Immature natural killer cell (primary cell): ENCODE measurements at places on chromosomes 11 and 22.

- no peak for DNase-seq
Measured at GRCh38 chr11:60942219-60942618, 9.8 kb downstream of the SLC15A3 start.

DNA sequence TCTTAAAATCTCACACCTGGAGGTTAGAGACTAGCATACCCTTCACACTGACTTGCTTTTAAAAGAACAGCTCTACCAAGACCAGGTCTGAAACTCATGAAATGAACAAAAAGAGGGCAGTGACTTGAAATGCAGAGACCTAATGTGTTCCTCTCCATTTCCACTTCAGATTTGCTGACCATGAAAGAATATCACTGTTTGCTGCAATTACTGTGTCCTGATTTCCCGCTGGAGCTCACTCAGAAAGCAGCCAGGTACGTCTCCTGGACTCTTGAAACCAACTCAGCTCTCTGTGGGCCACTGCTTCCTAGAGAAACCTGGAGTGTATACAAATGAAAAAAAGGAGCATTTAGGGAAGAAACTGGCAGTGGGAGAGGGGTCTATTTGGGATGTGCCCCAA, 39.2 kb downstream of the ARFGAP2 start:
- no peak for DNase-seq

DNA sequence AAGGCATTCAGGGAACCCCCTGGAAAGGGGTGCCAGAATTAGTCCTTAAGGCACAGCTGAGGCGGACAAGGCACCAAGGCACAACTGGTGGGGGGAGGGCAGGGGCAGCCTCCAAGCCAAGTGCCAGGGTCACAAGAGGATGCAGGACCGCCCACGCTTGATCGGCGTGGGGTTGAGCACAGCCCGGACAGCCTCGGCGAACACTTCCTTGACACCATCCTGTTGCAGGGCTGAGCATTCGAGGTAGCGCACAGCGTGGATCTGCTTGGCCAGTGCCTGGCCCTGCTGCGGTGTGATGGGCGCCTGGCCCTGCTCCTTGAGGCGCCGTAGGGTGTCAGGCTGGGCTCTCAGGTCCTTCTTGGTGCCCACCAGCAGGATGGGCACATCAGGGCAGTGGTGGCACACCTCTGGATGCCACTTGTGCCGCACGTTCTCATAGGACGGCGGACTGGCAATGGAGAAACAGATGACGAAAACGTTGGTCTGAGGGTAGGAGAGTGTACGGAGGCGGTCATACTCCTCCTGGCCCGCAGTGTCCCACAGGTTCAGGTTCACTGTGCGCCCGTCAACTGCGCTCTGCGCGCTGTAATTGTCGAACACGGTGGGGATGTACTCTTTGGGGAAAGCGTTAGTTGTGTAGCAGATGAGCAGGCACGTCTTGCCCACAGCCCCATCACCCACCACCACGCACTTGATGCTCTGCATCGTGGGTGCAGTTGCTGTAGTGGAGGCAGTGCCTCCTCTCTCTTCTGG, 13.1 kb downstream of the RHOG start:
- no peak for DNase-seq

GRCh38 chr11:69674267-69674885, 777 bp downstream of the LTO1 start:
- no peak for DNase-seq

- no peak for DNase-seq
Measured at GRCh38 chr22:45009606-45010531, at the start of gene PHF21B. Gene PHF21B, minus strand, starts transcription at chr22:45010005. Its CDS starts 456 bp downstream, at chr22:45009549.

GRCh38 chr22:29305836-29306174, 645 bp upstream of the GAS2L1 start:
- DNase-seq = no peak

DNA sequence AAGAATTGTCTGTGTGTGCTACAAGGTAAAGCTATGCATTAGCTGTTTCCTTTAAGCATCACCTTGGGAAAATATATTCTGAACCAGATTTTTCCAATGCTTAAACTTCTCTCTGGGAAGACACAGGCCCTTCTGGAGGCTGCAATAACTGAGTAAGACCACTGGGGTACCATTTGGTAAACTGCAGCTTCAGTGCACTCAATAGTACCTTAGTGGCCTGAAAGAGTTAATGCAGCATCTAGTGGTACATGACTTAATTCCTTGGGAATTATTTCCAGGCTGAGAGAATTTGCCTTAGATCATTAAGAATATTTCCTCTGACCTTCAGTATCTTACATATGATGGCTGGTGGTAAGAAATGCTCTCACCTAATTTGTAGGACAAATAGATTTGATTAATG, 727.4 kb downstream of the DLG2 start:
- no peak for DNase-seq

- no peak for DNase-seq
Measured at GRCh38 chr11:113904379-113905101, at the start of gene HTR3B. Gene HTR3B, plus strand, starts transcription at chr11:113904796. Its CDS starts 138 bp downstream, at chr11:113904934.

DNA sequence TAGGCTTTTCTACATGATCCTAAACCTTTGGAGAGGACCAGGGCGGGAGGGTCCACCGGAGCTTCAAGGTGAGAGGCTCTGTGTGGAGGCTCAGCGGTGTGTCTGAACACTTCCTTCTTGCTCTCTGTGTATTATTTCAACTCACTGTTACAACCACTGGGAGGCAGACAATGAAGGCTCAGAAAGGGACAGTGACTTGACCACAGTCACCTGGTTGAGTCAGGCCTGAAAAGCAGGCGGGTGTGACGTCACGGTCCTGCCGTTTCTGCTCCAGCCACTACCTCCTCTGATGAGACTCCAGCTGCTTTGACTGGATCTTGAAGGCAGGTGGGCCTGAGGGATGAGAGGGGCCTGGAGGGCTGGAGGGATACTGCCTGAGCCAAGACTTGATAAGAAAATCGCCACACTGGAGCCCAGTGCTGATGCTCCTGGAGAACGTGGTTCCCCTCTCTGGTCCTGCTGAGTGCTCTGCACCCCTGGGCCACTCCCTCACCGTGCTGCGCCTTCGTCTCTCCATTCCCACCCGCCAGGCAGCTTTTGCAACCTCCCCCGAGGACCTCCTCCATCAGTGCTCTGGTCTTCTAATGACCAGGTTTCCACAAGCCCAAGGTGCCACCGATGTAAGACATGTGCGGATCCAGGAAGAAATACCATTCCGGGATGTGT, 27.9 kb downstream of the KCNC1 start:
- no peak for DNase-seq

- no peak for DNase-seq
Measured at GRCh38 chr22:49331878-49332277, 495.8 kb downstream of the BRD1 start.

DNA sequence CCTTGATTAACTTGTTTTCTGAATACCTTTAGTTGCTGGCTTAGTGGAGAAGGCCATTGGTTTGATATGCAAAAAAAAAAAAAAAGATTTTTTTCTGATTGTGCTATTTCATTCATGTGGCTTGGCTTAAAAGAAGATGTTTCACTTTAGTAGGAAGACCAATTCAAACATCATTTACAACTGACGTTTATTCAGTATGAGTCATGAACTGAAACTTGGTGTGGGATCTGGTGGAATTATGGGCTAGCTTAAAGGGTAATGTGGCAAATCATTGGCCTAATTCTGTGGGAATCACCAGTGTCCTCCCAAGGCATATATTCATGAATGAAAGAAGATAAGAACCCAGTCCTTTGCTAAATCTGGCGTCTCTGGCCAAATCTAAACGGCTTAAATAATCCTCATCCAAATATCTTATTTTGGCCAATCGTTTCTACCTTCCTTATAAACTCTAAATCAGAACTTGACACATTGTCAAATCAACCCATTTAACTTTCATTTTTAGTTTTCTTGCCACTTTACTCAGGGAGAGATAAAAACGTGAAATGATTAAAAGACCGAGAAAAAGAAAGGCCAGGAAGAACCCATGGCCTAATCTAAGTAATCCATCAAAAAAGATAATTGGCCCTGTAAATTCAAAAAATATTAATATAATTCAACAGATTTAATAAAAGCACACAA, 77.0 kb downstream of the DDIAS start:
- DNase-seq = no peak

- no peak for DNase-seq
Measured at GRCh38 chr11:127925475-127925874, 661.9 kb downstream of the ETS1 start.

DNA sequence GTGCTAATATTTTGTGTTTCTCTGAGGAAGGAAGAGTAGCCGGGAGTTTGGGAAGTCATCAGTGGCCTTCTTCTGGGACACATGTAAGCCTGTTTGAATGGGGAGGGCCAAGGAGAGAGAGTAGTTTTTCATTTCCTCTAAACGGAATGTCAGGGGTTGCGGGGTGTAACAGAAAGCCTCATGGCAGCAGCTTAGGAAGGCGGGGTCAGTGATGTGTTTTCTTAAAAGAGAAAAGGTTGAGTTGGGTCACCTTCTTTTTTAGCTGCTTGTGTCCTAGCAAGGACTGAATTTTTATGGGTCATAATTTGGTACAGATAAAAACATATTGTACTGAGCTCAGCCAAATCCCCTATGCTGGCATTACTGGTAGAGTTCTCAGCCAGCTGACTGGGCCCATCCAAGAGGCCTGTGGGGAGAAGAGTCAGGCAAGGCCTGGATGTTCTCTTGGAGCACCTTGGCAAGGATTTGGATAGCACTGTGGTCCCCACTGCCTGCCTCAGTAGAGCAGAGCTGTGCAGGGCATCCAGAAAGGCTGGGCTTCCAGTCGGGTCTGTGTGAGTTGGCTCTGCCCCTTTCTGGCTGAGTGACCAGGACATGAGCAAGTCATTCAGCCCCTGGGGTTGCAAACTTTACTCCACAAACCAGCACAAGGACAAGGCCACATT, 29.4 kb upstream of the NAV2 start:
- no peak for DNase-seq
